Hindlimb muscle (tissue), 1 donor: ENCODE measurements at places on chromosomes 1 and 21. TPM values are rescaled to one million over a fixed set of nuclear protein-coding genes. Genes with fewer than 3 reads are reported as not detected.

DNA sequence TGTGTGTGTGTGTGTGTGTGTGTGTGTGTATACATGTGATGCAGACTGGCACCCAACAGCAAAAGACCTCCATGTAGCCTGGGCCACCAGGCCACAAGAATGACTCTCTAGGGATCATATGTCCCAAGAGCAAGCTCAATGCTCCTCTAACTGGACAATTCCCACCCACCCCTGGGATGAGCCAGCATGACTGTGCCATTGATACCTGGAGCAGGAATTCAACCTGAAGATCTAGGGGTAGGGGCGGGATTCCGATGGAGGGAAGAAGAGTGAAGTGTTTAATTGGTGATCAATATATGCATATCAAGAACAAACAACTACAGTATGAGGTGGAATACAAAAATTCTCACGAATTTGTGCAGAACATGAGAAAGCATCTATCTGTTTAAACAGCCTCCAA lies 136.2 kb downstream of the PSMG1 start:
- no peak for DNase-seq

DNA sequence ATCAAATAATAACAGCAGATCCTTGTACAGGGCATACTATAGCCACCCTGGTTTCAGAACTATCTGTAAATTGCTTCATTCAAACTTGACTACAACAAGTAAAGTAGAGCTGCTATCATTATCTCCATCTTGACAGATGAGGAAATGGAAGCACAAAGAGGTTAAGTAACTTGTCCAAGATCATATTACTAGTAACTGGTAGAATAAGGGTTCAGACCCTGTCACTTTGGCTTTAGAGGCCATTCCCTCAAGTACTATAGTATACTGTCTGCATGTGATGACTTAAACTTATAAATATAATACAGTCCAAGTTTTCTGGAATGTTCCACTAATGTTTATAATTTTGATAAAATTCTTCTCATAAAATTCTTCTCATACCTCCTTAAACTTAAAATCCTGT lies 24.8 kb downstream of the PGM1 start:
- no peak for DNase-seq

PTPN14 gene
- 12.8 TPM for polyA plus RNA-seq

- no peak for DNase-seq
Observed at GRCh38 chr21:44927259-44927586, 6.5 kb upstream of the ITGB2 start.

GRCh38 chr1:226599636-226600238 lies 51.2 kb downstream of the STUM start:
- DNase-seq: no peak

GRCh38 chr1:167751676-167752075 lies 29.9 kb downstream of the MPZL1 start:
- DNase-seq: peak; percentile 35

DNA sequence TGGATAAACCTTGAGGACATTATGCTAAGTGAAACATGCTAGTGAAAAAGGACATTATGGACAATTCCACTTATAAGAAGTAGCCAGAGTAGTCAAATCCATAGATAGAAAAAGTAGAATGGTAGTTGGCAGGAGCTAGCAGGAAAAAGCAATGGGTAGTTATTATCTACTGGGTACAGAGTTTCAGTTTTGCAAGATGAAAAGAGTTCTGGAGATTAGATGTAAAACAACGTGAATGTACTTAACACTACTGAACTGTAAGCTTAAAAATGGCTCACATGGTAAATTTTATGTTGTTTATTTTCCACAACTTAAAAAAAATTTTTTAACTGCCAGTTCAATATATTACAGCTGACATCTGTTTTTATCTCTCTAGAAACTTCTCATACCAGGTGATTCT lies 19.4 kb downstream of the JAK1 start:
- DNase-seq: no peak

GRCh38 chr1:201408834-201409200 lies 9.7 kb upstream of the LAD1 start:
- DNase-seq: no peak

DNA sequence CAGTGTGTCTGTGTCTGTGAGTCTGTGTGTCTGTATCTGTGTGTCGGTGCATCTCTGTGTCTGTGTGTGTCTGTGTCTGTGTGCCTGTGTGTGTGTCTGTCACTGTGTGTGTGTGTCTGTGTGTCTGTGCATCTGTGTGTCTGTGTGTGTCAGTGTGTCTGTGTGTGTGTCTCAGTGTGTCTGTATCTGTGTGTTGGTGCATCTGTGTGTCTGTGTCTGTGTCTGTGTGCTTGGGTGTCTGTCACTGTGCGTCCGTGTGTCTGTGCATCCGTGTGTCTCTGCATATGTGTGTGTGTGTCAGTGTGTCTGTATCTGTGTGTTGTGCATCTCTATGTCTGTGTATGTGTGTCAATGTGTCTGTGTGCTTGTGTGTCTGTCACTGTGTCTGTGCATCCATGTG lies 44.7 kb upstream of the POFUT2 start:
- no peak for DNase-seq

- DNase-seq: no peak
Observed at GRCh38 chr1:160539990-160540858, 17.2 kb upstream of the SLAMF6 start.

COL16A1 gene
- polyA plus RNA-seq: 121 TPM

DNA sequence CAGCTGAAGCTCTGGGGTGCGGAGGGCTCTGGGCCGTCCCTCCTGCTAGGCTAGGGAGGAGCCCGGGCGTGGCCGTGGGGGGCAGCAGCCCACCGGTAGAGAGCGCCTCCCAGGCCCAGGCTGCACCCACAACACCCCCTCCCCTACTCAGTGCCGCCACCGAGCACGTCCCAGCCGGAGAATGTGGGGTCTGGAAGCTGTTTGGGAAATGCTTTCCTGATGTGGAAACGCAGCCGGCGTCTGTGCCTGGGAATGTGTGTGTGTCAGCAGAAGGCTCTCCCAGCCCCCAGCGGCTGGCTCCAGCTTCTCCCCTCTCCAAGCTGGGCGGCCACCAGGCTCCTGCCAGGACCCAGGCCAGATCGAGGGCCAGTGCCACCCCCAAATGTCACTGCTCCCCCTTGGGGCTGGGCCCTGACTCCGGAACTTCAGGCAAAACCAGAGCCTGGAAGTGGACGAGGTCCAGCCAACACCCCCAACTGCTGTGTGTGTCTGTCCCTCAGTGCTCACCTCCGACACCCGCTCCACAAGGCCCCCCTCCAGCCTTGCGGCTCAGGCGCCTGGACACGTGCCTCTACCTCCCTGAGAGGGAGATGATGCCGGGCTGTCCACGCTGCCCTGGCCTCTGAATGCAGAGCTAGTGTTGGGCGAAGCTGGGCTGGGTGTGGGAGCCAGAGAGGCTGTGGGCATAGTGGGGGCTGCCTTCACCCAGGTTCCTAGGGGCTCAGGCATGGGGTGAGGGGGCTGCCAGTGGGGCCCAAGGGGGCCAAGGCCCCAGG lies 74.7 kb downstream of the MEGF6 start:
- peak; percentile 59 for DNase-seq

DNA sequence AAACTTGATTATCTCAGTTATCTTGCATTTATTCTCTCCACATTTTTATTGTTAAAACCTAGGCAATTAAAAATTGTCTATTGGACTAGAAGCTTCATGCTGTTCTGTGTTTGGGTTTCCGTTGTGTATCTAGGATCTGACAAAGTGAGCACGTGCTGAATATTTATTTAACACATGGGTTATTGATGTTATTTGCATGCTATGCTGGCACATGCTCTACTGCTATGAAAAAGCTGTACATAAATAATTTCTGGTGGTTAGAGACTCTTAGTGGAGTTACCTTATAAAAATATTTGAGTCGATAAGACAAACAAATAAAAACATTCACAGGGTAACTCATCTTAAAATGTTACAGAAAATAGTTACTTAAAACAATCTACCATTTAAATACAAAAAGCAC lies 1769.7 kb downstream of the MRPL39 start:
- DNase-seq: no peak

C8B gene
- polyA plus RNA-seq: not detected

GRCh38 chr1:176876966-176877515 lies 287.5 kb downstream of the ASTN1 start:
- DNase-seq: no peak

DNA sequence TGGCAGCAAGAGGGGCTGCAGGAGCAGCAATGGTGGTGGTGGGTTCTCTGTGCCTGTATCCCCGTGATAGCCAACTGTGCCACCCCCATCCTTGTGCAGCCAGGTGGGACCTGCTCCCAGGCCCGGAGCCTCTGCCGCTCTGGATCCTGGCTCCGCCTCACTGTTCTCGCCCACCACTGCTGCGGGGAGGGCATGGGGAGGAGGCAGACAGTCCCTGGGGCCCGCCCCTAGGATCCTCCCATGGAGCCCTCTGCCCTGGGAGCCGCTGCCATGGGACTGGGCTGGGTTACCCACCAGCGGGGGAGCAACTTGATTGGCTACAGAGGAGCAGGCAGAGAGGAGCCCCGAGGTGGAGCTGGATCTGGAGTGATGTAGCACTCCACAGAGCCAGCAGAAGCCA lies 31.6 kb downstream of the CD1D start:
- DNase-seq: no peak

TRMT13 gene
- polyA plus RNA-seq: 25.2 TPM

DNA sequence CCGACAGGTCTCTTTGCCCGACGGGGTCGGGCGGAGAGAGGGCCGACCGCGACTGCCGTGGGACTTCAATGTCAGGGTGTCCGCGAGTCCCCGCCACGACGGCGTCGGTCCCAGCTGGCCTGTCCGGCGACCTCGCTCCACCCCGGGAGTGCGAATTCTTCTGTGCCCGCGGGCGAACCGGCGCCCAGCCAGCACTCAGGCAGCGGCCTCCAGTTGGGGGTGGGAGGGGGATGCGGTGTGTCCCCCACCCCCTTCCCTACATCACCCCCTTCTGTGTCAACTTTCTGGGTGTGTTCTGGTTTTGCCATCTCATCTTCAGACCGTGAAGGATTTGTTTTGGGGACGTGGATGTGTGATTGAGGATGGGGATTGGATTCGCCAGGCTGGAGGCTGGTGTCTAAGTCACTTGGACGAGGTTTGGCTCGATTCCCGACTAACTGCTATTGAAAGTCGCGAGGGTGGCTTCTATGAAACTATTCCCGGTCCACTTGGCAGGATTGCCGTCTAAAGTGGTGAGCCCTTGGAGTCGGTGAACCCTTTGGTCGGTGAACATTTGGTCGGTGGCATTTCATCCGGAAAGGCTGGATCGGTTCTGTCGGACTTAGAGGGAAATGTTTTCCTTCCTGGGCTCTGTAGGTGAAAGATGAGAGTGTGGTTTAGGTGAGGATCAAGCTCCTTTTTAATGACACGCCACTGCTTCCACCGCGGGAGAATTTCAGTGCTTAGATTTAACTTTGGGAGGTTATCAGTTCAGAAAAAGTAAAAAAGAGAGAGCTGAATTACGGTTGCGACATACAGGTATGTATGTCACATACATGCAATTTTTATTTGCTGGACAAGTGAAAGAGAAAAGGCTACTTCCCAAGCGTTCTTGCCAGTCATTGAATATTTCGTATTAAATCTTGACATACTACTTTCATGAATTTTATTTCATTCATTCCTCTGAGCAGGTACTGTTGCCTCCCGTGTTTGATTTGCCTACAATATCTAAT lies 771 bp downstream of the ABCD3 start:
- DNase-seq: peak; percentile 42

DNA sequence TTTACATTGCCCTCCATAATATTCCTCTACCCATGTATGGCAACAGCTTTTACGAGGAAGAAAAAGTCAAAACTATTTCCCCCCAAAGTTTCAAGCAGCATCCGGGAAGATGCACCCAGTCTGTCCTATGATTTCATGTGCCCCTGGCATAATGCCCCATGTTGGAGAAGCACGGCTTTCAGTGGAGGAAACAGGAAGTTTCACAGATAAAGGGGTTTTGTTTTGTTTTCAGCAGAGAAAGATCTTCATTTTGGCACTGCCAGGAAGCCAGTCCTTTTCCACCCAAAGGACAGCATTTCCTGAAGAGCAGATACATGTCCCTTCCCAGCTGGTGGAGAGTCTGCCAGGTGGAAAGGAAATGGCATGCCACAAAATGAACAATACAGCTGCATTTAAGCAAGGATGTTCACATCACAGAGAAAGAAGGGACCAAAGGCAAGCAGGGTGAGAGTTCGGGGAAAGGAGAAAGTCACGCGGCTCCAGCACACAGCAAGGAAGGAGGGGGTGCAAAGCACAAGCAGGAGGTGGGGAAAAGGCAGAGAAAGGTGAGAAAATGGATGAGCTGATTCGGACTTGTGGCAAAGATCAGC lies 95.3 kb upstream of the HIVEP3 start:
- DNase-seq: no peak

SGIP1 gene
- polyA plus RNA-seq: 2.0 TPM

GRCh38 chr1:26287033-26287711 lies 7.3 kb downstream of the SH3BGRL3 start:
- no peak for DNase-seq

GRCh38 chr1:94709891-94710581 lies 110.1 kb upstream of the SLC44A3 start:
- DNase-seq: no peak

ST6GALNAC5 gene
- polyA plus RNA-seq: 1.9 TPM

- no peak for DNase-seq
Observed at GRCh38 chr1:111924786-111925185, 64.7 kb downstream of the KCND3 start.

KCNN3 gene
- polyA plus RNA-seq: 11.8 TPM

DNA sequence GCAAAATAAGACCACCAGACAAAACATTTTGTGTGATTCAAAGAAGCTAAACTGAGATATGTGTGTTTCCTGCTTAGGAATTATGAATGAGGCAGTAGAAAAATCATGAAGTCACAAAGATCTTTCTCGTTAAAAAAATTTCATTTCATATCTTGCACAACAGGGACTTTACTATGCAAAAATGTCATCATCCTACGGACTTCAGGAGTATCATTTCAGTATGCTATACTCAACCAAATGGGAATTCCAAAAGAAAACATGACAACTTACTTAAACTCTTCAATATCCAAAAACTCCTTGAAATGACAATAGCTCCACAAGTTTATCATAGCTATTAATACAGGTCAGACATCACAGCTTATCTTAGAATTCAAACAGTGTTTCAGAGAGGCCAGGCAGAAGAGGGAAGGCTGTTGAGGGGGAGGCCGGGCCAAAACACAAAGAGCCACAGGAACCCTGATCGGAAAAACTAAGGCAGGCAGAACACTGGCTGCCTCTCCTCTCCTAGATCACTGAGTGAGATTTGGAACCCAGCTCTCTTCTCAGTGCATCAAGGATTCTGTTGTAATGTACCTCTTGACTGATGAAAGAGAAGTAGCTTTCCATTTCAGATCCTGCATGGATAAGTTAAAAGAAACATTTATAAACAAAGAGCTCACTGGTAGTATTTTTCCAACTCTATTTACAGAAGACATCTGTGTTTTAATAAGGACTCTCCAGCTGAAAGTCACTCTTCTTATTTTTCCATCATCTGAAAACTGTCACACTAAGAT lies 66.9 kb downstream of the TESK2 start:
- no peak for DNase-seq
